Stimulated activated CD8-positive, alpha-beta memory T cell treated with anti-CD3 and anti-CD28 coated beads, Interleukin-15, amount 100 ng/mL, for 4 hours (primary cell): ENCODE measurements at places on chromosomes 5 and 9.

GRCh38 chr5:14869668-14870164 is 1.9 kb downstream of the ANKH start:
- DNase-seq, result no peak

- no peak for DNase-seq
Measured at GRCh38 chr5:175867587-175868347, 3.6 kb upstream of the CPLX2 start.

DNA sequence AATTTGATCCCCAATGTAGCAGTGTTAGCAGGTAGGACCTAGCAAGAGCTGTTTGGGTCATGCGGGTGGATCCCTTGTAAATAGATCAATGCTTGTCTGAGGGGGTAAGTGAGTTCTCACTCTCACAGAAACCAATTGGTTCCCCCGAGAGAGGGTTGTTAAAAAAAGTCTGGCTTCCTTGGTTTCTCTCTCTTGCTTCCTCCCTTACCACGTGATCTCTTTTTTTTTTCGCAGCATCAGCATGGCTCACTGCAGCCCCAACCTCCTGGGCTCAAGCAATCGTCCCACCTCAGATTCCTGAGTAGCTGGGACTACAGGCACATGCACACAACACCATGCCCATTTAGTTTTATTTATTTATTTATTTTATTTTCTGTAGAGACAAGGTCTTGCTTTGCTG is 26.4 kb downstream of the RAPGEF6 start:
- no peak for DNase-seq

GRCh38 chr5:150119421-150120061 is 33.2 kb upstream of the CSF1R start:
- no peak for DNase-seq

GRCh38 chr9:103266064-103266463 is 270.9 kb downstream of the CYLC2 start:
- no peak for DNase-seq

GRCh38 chr5:112238473-112238872 is 180.6 kb downstream of the EPB41L4A start:
- no peak for DNase-seq

DNA sequence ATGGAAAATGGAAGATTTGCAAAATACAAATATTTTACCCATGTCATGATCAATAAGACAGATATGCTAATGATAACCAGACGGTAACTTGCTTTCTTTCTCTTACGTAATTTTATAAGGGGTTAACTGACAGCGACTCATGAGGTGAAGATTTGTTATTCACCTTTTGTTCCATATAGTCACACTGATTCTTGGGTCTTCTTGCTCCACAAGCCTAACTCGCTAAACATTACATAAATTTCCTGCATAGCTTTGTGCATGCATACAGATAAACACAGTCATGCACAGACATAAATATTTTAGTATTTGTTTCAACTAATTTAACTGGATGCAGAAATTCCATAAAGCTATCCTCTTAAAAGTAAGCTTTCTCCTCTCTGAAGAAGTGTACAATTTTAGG is 225.9 kb downstream of the VPS13A start:
- no peak for DNase-seq

- DNase-seq, result no peak
Measured at GRCh38 chr9:86801246-86801645, 146.1 kb downstream of the GAS1 start.

GRCh38 chr5:181111010-181111409 is 20.0 kb downstream of the OR2V1 start:
- DNase-seq, result no peak

DNA sequence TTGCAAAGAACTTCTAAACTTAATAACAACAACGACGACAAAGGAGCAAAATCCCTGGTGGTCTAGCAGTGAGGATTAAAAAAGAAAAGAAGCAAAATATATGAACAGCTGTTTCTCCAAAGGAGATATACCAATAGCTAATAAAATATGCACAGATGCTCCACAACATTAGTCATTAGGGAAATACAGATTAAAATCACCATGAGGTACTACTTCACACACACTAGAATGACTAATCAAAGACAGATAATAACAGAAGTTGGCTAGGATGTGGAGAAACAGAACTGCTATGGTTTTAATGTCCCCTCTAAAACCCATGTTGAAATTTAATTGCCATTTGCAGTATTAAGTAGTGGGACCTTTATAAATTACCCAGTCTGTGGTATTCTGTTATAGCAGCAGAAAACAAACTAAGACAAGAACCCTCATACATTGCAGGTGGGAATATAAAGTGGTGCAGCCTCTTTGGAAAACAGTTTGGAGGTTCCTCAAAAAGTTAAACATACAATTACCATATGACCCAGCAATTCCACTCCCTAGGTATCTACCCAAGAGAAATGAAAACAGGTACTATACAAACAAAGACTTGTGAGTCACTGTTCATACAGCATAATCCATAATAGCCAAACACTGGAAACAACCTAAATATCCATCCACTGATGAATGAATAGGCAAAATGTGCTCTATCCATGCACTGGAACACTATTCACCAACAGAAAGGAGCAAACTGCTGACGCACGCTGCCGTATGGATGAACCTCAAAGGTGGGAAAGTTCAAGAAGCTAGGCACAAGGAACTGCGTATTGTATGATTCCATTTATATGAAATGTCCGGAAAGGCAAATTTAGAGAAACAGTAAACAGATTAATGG is 11.4 kb upstream of the DUSP1 start:
- no peak for DNase-seq

- DNase-seq, result no peak
Measured at GRCh38 chr9:109506097-109506712, 8.1 kb upstream of the PTPN3 start.

GRCh38 chr9:106828965-106829364 is 34.0 kb upstream of the ZNF462 start:
- DNase-seq, result no peak

DNA sequence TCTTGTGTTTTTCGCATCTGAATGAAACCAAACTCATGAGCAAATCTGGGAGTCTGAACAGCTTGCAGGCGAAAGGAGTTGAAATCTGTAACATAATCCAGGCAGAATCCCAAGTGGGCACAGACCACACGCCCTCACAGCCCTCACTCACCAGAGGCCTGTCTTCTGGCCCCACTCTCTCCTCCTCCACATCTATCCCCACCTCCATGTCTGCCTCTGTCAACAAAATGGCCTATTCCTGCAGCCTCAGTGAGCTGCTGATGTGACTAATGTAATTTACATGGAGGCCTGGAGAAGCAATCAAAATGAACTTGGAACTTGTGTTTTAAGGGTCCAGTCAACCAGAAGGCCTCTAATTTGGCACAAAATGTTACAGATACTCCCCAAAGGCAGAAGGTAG is 136.6 kb downstream of the GNA14 start:
- DNase-seq, result no peak

GRCh38 chr9:71814226-71814625 is 45.9 kb upstream of the CEMIP2 start:
- DNase-seq, result no peak
